ENCODE measurements at places on chromosomes 2 and 18. TPM values are rescaled to one million over a fixed set of nuclear protein-coding genes. Genes with fewer than 3 reads are reported as not detected.

- no peak overlapping the region for H3K4me3 ChIP-seq
- H3K27ac ChIP-seq = no peak overlapping the region
- DNase-seq = no peak
- H3K27me3 ChIP-seq = no peaks in the 10 kb centered on the region
- H3K36me3 ChIP-seq = no peaks in the 10 kb centered on the region
- H3K4me1 ChIP-seq = peaks cover 6% of the 10 kb centered on the region
Measured at GRCh38 chr18:74389991-74390390, 67.1 kb downstream of the DIPK1C start.

- no peaks in the 10 kb centered on the region for H3K27me3 ChIP-seq
- no peaks in the 10 kb centered on the region for H3K4me1 ChIP-seq
- no peak overlapping the region for H3K4me3 ChIP-seq
- no peak for DNase-seq
- peaks cover 7% of the 10 kb centered on the region for H3K36me3 ChIP-seq
- H3K27ac ChIP-seq = no peak overlapping the region
Measured at GRCh38 chr2:159256159-159256558, 30.3 kb downstream of the WDSUB1 start.

DNA sequence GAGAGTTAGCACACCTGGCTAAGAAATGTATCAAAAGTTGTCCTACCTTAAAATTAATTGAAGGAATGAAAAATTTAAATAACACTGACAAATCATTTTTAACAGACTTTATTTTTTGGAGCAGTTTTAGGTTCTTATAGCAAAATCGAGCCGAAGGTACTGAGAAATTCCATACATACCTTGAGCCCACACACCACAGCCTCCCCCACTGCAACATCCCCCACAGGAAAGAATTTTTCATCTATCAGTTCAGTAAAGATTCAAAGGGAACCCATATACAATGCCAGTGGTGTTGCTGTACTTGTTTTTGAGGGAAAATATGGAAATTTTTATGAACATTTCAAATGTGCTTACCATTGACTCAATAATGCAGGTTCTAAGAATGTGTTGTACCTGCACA, 169.8 kb upstream of the HS6ST1 start:
- no peaks in the 10 kb centered on the region for H3K36me3 ChIP-seq
- peaks cover 10% of the 10 kb centered on the region for H3K4me1 ChIP-seq
- H3K27ac ChIP-seq = no peak overlapping the region
- no peak for DNase-seq
- H3K4me3 ChIP-seq = peak overlapping the region; percentile 42

CD8B2 gene
- total RNA-seq = not detected

HOXD3 gene
- total RNA-seq = not detected

DPP4 gene
- total RNA-seq = 1.2 TPM

ELAC1 gene
- 5.6 TPM for total RNA-seq

ARPC2 gene
- total RNA-seq = 262 TPM
